ENCODE measurements at places on chromosomes 4 and X.

DNA sequence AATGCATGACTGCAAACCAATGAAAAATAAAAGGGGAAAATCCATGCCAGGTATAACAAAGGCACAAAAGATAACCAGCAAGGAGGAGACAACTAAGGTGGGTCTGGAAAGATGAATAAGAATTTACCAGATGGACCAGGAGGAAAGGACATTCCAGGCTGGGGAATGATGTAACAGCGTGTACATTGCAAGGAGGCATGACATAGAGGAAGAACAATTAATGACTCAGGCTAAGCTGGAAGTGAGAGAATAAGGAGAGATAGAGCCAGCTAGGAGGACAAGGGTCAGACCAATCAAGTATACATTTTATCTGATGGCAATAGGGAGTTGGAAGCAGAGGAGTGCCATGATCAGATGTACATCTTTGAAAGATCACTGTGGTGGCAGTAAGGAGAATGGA, 57.0 kb downstream of the MTMR8 start:
- DNase-seq = no peak

GRCh38 chr4:174317531-174317930, 33.8 kb downstream of the CEP44 start:
- DNase-seq = no peak

- no peak for DNase-seq
These were observed 28.1 kb downstream of the CLNK start for GRCh38 chr4:10656420-10656819.

DNA sequence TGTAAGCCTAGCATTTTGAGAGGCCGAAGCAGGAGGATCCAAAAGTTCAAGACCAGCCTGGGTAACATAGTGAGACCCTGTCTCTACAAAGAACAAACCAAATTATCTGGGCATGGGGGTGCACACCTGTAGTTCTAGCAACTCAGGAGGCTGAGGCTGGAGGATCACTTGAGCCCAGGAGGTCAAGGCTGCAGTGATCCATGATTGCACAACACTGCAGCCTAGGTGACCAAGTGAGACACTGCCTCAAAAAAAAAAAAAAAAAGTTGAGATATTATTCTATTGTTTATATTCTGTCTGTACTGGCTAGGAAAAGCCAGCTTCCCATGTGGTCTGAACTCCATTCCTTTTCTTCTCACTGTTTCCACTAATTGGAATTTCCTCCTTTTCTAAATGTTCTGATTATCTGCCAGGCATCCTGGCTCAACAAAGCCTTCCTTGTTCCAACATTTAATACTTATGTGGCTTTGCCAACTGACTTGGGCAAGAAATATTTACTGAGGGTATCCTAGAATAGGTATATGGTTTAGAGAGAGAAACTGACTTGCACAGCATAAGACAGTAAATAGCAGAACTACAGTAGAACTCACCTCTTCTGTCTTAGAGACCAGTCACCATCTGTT, 175.2 kb upstream of the ADAMTS3 start:
- DNase-seq = no peak

GRCh38 chr4:122857160-122857559, 30.5 kb downstream of the FGF2 start:
- no peak for DNase-seq

- no peak for DNase-seq
These were observed 62.9 kb downstream of the FGF13 start for GRCh38 chrX:138648568-138648967.

- DNase-seq = no peak
These were observed 680.7 kb upstream of the SPANXN1 start for GRCh38 chrX:144566592-144566991.

DNA sequence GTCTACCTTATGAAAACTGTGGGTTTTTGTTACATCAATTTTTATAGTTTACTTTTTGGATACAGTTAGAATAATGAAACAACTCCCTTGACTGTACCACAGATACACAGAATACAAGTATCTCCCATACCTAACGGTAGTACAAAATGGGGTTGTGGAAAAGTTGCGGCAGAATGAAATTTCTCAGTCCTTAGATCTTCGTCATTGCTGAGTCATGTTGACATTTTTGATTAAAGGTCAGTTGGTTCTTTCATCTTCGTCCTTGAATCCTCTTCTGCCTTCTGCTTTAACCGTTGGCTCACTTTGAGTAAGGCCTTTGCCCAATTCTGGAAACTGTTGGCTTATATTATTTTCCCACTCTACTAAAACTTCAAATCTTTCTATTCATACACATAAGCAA, 75.6 kb downstream of the TRIML1 start:
- DNase-seq = no peak

GRCh38 chr4:183945741-183946140, 40.6 kb downstream of the STOX2 start:
- no peak for DNase-seq

- DNase-seq = no peak
These were observed 564.4 kb downstream of the TMA16 start for GRCh38 chr4:164058776-164059445.

GRCh38 chr4:10207116-10207515, 90.5 kb upstream of the WDR1 start:
- no peak for DNase-seq

- no peak for DNase-seq
These were observed 66.8 kb upstream of the TACR3 start for GRCh38 chr4:103786593-103786992.

- DNase-seq = peak; percentile 86
These were observed 58.6 kb upstream of the ZC4H2 start for GRCh38 chrX:65034668-65035445.

DNA sequence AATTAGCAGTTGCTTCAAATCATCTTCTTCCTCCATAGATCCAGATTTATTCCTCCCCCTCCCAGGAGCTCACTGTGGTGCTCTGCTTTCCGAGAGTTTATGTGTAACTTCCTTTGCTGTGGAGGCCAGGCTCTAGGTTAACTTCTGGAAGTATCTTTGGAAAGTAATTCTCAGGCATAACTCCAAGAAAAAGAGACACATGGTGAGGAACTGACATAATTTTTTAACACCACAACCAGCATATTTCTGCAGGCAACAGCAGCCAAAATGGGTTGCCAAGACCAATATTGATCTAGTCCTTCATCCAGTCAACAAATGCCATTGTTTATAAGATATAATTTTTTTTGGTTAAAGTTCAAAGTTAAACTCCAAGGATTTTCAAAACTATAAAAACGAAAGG, 114.5 kb upstream of the RBPJ start:
- DNase-seq = no peak

DNA sequence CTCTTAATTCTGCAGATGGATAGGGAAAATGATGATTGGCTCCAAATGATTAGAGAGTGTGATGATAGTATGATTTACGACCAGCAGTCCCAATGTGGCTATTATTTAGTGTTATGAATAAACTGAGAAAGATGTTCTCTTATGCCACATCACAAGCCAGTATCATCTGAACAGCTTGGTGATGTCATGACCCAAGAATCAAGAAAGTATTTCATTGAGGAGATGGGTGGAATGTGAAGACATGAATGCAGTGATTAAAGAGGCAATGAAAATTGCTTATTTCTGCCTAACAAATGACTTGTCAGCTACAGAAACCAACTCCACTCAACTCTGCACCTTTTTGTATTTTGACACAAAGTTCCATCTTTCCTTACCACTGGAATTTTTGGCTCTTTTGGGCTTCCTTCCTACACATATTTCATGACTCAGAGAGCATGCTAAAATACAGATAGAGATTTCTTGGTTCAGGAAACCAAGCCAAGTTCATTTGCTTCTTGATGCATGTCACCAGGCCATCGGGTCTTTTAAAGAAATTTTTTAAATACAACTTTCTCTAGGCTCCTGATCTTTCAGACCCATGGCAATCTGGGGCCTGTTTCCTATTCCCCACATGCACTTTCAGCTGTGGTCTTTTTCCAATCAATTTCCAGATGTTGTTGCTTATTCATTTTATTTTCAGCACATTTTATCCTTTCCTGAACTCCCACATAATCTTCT, 174.2 kb downstream of the HHIP start:
- DNase-seq = no peak

DNA sequence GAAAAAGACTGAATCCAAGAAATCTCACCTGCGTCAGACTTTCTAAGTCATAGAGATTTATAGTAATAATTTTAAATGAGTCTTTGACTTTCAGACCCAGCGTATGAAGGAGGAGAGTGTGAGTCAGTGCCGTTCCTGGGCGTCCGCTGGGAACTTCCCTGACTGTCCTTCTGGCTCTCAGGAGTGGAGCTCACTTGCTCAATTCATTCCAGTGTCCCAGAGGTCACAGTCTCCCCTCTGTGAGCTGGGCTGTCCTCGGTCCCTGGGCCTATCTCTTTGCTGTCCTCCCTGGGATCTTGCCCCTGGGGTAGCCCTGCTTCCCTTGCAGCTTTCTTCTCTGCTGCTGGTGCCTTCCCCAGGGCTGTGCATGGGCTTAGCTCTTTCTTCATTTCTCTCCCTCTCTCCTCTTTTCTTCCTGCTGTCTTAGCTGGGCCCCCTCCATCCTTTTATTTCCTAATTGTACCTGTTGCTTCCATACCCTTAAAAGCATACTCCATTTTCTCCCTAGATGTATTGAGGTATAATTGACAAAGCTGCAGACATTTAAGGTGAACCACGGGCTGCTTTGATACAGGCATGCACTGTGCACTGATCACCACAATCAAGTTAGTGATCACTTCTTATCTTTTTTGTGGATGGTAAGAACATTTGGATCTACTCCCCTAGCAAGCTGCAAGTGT, 11.6 kb downstream of the SORBS2 start:
- DNase-seq = no peak

DNA sequence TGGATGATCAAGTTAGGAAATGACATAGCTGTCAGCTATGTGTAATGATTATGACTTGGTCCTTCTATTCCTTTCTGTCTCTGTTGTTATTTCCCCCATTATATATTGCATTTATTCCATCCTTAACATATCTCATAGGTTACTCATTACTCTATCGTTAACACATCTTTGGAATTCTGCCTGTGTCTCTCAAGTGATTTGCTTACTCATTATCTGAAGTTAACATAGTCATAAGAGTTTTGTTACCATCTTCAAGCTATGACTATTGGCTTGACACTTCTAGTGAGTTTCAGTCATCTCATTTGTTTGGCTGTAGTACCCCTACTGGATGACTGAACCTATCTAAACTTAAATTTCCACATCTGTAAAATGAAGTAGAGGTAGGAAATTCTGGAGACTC, 286.1 kb upstream of the PPP1R2C start:
- DNase-seq = no peak

DNA sequence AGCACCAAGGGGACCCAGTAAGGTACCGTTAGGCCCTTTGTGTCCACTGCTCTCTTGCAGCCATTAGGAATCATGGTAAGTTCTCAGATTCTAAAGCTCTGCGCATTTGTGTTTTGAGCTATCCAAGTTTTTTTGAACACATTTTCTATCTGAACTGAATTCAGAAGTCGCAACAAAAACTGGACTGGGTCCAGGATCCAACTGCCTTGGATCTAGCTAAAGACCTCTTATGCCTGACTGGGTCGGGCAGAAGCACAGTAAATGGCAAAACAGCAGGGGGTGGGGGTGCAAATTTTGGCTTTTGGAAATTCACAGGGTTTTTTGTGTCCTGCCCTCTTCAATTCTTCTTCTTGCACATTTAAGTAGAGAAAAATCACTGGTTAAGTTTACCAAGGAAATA, 30.0 kb downstream of the RCHY1 start:
- DNase-seq = no peak

GRCh38 chr4:78524009-78524408, 27.6 kb upstream of the ANXA3 start:
- no peak for DNase-seq

DNA sequence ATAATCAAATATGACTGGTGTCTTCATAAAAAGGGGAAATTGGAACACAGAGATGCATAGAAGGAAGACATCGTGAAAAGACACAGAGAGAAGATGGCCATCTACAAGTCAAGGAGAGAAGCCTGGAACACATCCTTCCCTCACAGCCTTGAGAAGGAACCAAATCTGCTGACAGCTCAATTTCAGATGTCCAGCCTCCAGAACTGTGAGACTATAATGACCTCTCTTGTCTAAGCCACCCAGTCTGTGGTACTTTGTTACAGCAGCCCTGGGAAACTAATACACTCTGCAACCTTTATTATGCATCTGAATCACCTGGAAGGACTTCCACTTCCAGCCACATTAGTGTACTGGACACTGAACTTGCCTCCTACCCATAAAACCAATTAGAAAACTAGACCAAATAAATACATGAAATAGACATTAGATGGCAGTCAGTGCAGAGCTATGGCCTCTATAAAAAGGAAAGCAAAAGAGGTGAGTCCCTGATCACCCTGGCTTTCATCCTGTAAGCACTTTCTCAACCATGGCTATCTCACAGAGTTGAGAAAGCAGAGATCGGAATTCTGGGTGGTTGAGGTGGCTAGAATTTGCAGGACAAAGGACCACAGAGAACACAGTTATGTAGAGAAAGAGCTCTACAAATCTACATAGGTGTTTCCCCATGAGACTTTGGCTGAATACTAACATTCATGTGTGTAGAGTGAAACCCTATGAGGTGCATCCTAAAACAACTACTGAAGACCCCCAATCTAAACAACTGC, 25.7 kb downstream of the GAB3 start:
- peak; percentile 49 for DNase-seq

- DNase-seq = no peak
These were observed 87.0 kb upstream of the TSPAN5 start for GRCh38 chr4:98745366-98745765.

GRCh38 chr4:42638993-42639392, 17.9 kb downstream of the ATP8A1 start:
- no peak for DNase-seq

- DNase-seq = peak; percentile 26
These were observed at the start of gene RNF150 for GRCh38 chr4:141133146-141133998. RNF150 (minus strand) TSS chr4:141133469.

DNA sequence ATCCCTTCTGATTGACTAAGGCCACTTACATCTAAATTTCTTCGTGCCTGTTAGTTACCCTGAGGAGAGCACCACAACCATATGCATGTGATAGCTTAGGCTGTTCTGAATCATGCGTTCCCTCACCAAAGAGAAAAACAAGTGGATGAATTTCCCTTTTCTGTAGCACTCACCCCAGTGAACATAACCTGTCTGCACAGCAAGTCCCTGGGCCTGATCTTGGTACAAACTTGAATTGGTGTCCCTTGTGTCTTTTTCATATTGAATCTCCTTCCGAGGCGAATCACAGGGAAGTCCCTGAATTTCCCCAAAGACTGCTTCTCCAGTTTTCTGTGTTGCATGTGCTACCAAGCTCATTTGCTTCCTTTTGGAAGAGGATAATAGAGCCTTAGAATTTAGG, 100.4 kb downstream of the KLHL8 start:
- no peak for DNase-seq

DNA sequence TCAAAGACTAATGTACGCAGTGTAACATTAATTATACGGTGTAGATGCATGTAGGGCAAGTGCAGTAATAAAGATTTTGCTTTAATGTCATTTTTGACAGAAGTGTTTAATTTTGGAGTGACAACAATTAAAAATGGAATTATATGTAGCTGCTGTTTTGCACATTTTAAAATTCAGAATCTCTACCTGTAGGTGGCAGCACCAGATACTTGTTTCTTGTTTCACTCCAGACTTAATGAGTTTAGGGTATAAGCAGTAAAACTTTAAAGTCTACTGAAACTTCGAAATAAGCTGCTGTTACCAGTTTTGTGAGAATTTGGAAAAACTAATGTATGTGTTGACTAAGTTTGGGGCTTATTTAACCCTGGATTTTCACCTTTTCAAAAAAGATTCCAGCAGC, 144.9 kb downstream of the POLA1 start:
- DNase-seq = no peak

- no peak for DNase-seq
These were observed 55.1 kb upstream of the ZCCHC13 start for GRCh38 chrX:74248889-74249288.
